Large intestine (tissue), 12 donors: ENCODE measurements at places on chromosomes 16 and 17. TPM values are rescaled to one million over a fixed set of nuclear protein-coding genes. Genes with fewer than 3 reads are reported as not detected.

DNA sequence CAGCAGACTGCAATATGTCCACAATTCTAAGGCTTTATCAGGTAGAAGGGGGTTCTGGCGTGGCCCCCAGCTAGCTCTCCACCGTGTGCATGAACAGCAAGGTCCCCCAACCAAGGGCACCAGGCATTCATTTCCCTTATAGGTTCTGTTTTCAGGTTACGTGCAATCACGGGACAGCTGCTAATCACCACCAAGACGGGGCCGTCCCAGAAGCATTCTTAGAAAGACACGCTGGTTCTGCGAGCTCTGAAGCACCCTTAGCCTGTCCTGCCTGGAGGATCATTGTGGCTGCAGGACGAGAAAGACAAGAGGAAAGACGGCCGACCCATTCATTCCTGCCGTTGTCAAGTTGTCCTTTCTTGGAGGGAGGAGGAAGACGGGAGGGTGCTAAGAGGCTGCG is 302.9 kb downstream of the SOX9 start:
- no peak for DNase-seq

DNA sequence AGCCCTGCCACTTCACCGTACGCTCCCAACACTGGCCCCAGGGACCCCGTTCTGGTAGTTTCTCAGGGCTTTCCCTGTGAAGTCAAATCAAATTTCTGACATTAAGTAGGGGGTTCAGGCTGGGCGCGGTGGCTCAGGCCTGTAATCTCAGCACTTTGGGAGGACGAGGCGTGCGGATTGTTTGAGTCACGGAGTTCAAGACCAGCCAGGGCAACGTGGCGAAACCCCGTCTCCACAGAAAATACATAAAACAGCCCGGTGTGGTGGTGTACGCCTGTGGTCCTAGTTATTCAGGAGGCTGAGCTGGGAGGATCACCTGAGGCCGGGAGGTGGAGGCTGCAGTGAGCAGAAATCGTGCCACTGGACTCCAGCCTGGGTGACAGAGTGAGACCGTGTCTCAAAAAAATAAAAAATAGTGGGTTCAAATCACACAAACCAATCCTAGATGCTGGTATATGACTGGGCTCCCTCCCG is 632 bp downstream of the CYBC1 start:
- DNase-seq: no peak

DNA sequence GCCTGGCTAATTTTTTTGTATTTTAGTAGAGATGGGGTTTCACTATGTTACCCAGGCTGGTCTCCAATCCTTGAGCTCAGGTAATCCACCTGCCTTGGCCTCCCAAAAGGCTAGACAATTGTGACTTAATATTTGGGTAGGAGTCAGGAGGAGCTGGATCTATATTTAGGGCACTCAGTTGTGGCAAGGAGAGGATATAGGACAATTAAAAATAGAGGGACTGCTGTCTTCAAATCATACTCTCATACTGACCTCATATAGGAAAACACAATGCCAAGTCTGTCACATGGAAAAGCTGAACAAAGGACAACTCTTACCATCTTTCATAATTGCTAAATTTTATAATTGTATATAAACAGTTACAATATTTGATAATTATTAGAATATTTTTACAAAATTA is 17.1 kb downstream of the IRX3 start:
- DNase-seq: no peak

- DNase-seq: no peak
Measured at GRCh38 chr16:27193300-27193990, 9.9 kb upstream of the KDM8 start.

GRCh38 chr16:1580956-1581355 is 30.9 kb downstream of the IFT140 start:
- peak; percentile 4 for DNase-seq

DNA sequence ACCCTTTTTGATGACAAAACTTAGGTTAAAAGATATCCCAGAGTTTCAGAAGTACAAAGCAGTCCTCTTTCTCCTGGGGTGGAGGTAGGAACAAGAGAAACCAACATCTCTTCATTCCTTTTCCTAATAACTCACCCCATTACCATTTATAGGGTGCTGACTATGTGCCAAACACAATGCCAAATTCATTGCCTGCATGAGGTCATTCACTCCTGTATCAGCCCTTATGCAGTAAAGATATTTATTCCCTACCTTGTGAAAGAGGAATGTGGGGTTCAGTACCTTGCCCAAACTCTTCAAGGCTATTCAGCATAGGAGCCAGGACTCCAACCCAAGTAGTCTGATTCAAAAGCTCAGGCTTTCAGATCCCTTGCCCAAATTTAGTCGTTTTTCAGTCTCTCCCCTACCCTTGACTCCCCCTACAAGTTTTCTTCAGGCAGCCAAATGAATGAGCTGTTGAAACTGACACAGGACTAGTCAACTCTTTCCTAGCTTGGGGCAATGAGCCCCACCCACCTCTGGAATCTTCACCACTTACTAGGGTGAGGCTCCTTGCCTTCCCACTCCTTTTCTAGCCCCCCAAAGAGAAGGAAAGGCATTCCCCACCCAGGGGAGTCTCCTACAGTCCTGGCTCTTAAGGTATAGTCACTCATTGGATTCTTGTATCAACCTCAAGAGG is 5.9 kb downstream of the KRT14 start:
- no peak for DNase-seq

Gene CDH1
- polyA plus RNA-seq: 341 TPM

Gene TSNAXIP1
- 1.5 TPM for polyA plus RNA-seq

Gene SLC22A31
- polyA plus RNA-seq: 8.8 TPM

DNA sequence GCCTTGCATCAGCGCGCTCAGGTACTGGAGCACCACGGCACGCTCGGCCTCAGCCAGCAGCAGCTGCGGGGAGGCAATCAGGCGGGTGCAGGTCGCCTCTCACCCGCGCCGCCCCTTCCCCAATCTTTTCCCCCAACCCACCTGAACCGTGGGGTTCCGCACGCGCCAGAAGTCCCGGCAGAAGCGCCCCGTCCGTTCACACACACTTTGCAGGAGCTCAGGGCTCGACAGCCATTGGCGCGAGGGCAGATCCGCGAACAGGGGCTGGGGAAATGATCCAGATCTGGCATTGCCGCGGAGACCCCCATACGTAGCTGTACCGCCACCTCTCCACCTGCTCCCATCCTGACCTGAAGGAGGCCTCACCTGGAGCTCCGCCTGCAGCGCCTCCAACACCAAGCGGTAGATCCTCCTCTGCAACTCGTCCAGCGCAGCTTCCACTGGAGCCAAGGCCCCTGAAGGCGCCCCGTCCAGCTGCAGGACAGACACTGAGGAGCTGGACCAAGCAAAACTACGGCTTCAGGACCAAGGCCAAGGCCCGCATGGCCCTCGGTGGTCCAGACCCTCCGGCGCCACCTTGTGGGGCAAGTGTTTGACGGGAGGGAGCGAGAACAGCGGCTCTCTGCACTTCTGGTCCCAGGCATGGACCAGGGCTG is 1.4 kb upstream of the MATCAP1 start:
- peak; percentile 77 for DNase-seq

GRCh38 chr16:86229866-86230656 is 280.3 kb upstream of the FOXF1 start:
- DNase-seq: no peak

GRCh38 chr16:80623376-80623775 is 82.6 kb downstream of the DYNLRB2 start:
- no peak for DNase-seq

Gene SALL1
- polyA plus RNA-seq: 4.5 TPM

- no peak for DNase-seq
Measured at GRCh38 chr16:56743840-56744239, 13.9 kb downstream of the NUP93 start.

DNA sequence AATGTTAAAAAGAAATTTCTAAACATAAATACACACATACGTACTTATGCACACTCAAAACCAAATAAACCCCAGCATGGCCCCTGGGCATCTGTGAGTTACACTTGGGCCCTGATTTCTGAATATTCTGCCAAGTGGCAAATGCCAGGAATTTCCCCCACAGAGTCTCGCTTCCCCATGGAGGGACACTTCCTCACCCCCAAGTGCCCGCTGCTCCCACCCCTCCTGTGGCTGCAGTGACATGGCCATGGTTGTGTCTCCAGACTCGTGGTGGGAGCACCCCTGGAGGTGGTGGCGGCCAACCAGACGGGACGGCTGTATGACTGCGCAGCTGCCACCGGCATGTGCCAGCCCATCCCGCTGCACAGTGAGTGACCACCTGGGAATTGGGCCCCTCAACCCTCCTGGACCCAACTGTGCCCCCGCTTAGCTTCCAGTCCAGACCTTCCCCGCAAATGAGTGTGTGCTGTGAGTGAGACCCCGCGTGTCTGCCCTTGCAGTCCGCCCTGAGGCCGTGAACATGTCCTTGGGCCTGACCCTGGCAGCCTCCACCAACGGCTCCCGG is 4.0 kb downstream of the ITGAD start:
- DNase-seq: no peak

DNA sequence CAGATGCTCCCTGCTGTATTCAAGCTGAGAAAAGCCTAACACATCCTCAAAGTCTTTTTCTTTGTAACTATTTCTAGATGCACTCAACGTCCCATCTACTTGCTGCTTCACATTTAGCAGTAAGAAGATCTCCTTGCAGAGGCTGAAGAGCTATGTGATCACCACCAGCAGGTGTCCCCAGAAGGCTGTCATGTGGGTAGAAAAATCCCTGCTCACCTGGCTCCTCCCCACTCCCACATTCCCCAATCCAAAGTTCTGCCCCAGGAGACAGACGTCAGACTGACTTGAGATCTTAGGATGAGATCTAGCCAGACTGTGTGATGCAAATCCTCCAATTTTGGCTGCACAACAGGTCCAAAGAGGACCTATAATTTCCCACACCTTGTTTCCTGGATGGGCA is 1.1 kb downstream of the CCL13 start:
- no peak for DNase-seq

DNA sequence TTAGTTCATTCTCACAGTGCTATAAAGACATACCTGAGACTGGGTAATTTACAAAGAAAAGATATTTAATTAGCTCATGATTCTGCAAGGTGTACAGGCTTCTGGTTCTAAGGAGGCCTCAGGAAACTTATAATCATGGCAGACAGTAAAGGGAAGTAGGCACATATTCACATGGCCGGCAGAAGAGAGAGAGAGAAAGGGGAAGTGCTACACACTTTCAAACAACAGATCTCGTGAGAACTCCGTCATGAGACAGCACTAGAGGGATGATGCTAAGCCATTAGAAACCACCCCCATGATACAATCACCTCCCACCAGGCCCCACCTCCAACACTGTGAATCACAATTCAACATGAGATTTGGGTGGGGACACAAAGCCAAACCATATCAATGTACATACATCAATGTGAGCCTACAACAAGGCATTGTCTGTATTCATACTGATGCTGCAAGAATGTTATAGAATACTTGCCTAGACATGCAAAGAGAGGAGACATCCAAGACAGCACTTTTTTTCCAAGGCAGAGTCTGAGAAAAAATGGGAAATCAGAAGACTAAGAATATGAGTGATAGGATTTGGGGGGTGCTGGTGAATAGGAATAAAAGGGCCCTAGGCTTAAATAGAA is 114.8 kb upstream of the XYLT1 start:
- no peak for DNase-seq

Gene TEX14
- 0.33 TPM for polyA plus RNA-seq

DNA sequence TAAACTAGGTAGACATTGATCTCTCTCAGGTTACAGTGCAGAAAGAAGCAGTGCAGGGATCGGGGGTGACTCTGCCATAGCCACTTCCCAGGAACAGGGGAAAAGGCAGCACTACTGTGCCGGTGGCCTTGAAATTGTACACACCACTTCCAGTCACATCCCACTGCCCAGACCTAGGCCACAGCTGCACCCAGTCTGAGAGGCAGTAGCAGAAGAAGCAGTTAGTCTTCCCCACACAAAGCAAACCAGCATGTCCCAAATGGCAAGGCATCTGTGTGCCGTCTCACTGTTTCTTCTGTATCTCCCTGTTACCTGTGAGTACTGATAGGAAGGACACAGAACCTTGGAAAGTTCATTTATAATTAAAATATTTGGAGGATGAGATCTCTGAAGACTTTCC is 47.0 kb downstream of the TMC6 start:
- no peak for DNase-seq

DNA sequence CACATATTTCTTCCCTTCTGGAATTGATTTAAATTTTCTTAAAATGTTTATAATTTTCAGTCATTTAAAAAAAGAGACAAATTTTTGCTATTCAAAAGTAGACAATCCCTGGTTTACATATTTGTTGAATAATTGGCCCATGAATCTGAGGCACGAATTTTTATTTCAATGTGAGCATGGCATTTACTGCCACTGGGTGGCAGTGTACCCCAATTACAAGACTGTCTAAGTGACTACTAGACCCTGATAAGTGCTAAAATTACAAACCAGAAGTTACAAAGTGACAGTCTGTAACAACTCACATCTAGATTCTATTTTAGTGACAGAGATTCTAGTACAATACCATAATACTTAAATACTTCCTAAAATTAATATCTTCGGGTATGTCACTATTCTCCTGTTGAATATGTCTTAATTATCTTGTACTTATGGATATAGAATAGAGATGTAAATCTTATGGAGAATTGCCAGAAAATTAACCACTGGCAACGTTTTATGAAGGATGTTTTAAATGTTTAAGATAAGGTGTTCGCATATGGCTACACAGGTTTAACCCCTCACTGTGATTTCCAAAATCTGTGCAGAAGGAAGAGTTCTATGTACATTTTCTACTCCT is 235.8 kb downstream of the MAP2K4 start:
- DNase-seq: peak; percentile 20

Gene GJD3
- 0.36 TPM for polyA plus RNA-seq
